ENCODE measurements at places on chromosomes 7 and 10. TPM values are rescaled to one million over a fixed set of nuclear protein-coding genes. Genes with fewer than 3 reads are reported as not detected.
A peak's percentile ranks its signal among the peaks of the same experiment; 100 is the strongest.

Gene GNAI1
- total RNA-seq: 11.3 TPM

DNA sequence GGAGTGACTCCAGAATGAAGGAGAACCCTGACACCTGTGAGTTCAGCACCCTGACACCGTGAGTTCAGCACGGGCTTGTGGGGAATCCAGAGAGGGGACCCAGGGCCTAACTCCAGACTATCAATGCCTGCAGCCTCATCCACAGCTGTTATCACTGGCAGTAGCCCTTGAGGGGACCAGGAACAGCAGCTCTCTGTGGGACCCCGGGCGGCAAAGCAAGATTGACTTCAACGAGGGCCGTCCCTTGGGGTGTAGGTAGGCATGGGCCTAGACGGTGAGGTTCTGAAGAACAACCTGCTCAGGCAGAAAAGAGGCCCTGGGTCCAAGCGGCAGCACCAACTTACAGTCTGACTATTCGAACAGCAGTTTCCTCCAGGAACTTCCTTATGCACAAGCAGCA lies 8.9 kb downstream of the GRID1 start:
- DNase-seq: peak; percentile 29

Gene NPY
- not detected for total RNA-seq

Gene MGAM2
- total RNA-seq: 0.08 TPM

GRCh38 chr10:95382596-95382995 lies 91.8 kb upstream of the PDLIM1 start:
- no peak for DNase-seq

- no peak for DNase-seq
Measured at GRCh38 chr10:60704471-60704870, 73.8 kb upstream of the CDK1 start.

- DNase-seq: no peak
Measured at GRCh38 chr10:58014436-58014835, 253.3 kb downstream of the IPMK start.

DNA sequence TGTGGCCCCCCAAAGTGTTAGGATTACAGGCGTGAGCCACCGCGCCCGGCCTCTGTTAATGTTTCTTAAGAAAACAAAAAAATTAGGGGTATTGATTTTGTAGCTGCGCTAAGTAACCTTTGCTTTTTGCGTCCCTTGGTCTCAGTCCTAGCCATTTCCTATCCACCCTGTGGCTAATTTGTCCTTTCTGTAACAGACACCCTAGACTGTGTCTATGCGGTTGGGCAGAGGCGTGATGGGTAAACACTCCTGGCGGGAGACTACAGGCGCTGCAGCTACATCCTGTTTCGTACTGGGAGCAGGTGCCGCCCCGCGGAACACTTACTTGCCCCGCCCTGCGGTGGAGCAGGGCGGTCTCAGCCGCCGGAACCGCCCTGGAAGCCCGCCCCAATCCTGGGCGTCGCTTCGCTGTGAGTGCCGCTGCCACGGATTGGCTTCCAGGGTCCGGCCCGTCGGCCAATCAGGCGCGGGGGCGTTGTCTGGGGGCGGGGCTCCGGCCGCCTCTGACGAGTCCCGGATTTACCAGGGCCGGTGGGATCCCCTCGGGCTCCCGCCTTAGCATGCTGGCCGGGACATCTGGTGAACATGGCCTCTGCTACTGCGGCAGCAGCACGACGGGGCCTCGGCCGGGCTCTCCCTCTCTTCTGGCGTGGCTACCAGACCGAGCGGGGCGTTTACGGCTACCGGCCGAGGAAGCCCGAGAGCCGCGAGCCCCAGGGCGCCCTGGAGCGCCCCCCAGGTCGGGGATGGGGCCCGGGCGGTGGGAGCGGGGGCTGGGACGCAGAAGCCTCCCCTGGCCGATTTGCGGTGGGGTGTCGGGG lies at the start of gene DHTKD1:
Gene DHTKD1 (plus strand): TSS at position 506 of the 821 bp plus-strand sequence. CDS start 80 bp downstream, at position 586.
- DNase-seq: peak; percentile 99

- no peak for DNase-seq
Measured at GRCh38 chr10:95840121-95840520, 67.7 kb upstream of the CC2D2B start.

Gene TAX1BP1
- 149 TPM for total RNA-seq

Gene ADGRA1
- 0.19 TPM for total RNA-seq

DNA sequence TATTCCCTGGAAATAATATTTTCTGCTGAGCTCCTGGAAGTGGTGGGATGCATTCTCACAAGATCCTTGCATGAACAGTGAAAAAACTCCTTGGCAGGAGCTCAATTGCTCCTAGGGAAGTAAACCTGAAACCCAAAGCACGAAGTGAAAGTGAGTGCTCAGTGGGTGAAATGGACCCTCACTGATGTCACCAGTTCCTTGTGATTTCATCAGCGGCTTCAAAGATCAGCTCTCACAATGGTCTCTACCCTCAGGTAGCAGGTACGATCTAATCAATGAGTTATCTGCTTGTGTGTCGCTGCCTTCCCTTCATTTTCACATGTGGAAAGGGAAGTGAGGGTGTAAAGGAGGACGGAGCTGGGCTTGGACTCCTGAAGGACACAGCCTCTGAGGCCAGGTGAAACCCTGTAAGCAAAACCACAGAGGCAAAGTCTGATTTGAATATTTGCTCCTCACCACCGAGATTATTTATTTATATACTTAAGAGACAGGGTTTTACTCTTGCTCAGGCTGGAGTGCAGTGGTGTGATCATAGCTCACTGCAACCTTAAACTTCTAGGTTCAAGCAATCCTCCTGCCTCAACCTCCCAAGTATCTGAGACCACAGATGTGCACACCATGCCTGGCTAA lies 255.4 kb upstream of the LYZL1 start:
- DNase-seq: no peak

Gene NKX1-2
- total RNA-seq: not detected

Gene ASZ1
- not detected for total RNA-seq

Gene GNB2
- 123 TPM for total RNA-seq

Gene RNF32
- total RNA-seq: 0.38 TPM

GRCh38 chr10:6173203-6173602 lies 29.5 kb upstream of the PFKFB3 start:
- DNase-seq: no peak

GRCh38 chr10:23614483-23614882 lies 175.6 kb downstream of the OTUD1 start:
- no peak for DNase-seq

- DNase-seq: no peak
Measured at GRCh38 chr10:80168679-80169380, 36.3 kb downstream of the PLAC9 start.

- no peak for DNase-seq
Measured at GRCh38 chr10:88216976-88217375, 353.6 kb downstream of the PTEN start.

Gene SPDYE2B
- not detected for total RNA-seq

Gene CAMK2B
- total RNA-seq: 149 TPM

- DNase-seq: no peak
Measured at GRCh38 chr7:103995554-103995953, 6.1 kb upstream of the RELN start.

GRCh38 chr7:3027005-3027845 lies 16.4 kb downstream of the CARD11 start:
- DNase-seq: peak; percentile 44

Gene SLC35B4
- total RNA-seq: 6.5 TPM

Gene IFIT1B
- 0.81 TPM for total RNA-seq

GRCh38 chr7:117169907-117170306 lies 153.0 kb downstream of the WNT2 start:
- no peak for DNase-seq

GRCh38 chr7:55377162-55377817 lies 12.2 kb downstream of the LANCL2 start:
- DNase-seq: no peak

DNA sequence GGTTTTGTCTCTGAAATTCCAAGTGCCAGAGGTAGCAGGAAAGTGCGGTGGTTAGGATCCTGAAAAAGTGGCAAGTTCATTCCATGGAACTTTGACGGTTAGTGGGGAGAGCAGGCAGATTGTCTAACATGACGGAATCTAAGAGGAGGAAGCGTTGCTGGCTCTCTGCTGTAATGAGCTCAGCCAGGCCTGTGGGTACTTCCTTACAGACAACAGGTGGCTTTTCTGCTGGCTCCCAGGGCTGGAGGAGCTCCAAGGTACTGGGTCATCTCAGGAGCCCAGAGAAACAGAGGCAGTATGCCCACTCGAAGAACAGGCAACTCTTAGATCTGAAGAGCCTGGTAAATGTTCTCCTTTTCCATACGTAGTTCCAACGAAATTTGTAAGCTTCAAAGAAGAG lies 3.1 kb upstream of the AIFM2 start:
- no peak for DNase-seq

DNA sequence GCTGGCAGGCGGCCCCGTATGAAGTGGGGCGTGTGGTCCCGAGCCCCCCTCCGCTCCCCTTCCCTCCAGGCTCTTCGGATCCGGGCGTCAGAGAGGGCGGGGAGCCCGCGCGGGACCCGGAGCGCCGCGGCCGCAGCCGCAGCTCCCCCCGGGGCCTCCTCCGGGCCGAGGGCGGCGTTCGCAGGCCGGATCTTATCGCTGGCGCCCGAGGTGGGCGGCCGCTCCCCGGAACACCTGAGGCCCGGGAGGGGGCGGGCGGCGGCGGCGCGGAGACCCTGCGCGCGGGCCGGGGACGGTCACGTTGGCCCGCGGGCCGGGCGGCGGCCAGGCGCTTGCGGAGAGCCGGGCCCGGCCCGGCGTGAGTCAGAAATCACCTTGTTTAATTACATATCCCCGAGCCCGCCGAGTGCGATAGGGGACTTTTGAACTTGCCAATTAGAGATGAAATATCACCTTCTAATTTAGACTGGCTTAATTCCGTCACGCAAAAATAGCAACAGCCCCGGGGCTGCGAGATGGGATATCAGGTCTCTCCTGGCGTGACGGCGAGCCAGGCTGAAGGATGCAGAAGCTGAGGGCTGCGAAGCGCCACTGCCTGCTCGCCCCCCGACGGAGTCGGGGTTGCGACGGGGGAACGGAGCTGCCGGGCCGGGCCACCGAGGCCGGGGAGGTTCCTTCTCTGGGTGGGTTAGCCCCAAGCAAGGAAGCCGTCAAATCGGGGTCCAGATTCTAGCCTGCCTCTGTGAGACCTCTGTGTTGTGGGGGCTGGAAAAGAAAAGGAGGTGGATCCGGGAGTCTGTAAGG lies 43.4 kb downstream of the LDB3 start:
- no peak for DNase-seq

DNA sequence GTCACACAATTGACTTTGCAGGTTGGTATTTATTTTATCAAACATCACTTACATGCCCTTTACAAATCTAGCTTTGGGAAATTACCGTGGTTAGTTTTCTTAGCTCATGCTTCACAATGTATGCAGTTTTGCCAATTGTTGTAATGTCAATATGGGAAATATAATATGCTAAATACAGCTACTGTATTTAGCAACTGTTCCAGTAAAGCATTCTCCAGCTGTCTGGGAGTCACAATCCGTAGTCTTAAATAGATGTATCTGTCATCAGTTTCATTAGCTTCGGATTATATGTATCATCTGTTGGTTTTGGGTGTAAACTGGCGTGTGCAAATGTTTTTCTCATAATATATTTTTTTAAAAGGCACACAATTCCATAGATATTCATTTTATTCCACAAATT lies 19.4 kb upstream of the AHR start:
- no peak for DNase-seq

Gene AOC1
- total RNA-seq: 0.43 TPM

DNA sequence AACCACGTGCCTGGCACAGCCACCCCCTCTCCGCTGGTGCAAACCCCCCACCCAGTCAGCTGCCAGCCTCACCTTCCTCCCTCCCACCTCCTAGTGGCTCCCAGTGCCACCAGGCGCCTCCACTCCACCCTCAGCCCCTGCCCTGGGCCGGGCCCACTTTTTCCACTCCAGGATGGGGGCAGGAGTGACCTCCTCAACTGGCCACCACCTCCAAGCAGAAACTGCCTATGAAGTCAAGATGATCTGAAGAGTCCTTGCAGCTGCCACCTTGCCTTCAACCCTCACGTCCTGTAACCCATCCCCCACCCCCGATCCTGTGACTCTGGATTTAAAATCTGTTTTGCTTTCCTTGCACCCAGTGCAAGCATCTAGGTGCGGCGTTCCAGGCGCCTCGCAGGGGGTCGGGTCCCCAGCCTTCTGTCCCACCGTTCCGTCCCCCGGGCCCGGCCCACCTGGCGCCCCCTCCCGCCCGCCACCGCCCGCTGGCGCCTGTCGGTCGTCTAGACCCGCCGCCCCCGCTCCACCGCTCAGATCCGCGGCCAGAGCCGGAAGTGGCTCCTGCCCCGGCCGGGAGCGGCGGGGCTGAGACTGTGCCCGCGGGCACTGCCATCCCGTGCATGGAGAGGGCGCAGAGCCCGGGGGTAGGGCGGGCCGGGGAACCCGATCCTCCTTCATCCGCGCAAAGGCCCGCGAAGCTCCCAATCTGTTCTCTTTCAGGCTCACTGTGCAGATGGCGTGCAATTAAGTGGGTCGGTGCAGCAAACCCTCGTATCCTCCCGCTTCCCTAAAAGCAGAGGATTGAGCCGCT lies 51.2 kb upstream of the GTF2I start:
- DNase-seq: peak; percentile 79

DNA sequence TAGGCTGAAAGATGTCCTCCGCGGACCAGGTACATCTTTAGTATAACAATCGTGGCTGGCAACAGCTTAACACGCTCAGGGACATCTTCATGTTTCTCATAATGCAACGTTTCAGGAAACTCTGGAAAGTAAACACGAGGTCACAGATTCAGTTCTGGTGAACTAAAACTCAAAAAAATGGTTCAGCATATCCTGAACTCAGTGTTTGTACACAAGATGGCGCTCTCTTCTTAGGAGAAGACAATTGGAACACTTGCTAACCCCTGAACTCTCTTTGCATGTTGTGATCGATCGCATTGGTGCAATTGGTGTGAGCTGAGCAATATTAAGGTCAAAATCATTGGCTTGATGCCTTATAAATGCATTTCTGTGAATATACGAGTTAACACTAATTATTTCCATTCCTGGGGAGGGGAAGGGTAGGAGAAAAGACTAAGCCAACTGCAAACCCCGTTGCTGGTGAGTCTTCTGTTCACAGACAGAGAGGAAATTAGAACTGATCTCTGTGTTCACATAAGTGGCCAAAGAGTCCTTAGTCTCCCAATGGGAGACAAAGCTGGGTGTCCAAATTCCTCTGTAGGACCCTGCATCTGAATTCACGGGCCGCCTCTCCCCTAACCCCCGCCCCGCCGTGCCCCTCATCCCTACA lies 52.6 kb upstream of the FAM180A start:
- DNase-seq: no peak

- DNase-seq: no peak
Measured at GRCh38 chr7:149855361-149856305, 17.5 kb downstream of the ZNF862 start.

- no peak for DNase-seq
Measured at GRCh38 chr10:104472505-104472904, 118.9 kb downstream of the CFAP58 start.

Data from cardiac septum (tissue), 1 donor.